Non-pigmented ciliary epithelial cell (primary cell): ENCODE measurements at places on chromosomes 7 and 10.

- DNase-seq, result peak; percentile 28
Measured at GRCh38 chr10:20596911-20597310, 300.2 kb downstream of the NEBL start.

- no peak for DNase-seq
Measured at GRCh38 chr10:47042780-47043750, 131.8 kb downstream of the PTPN20 start.

DNA sequence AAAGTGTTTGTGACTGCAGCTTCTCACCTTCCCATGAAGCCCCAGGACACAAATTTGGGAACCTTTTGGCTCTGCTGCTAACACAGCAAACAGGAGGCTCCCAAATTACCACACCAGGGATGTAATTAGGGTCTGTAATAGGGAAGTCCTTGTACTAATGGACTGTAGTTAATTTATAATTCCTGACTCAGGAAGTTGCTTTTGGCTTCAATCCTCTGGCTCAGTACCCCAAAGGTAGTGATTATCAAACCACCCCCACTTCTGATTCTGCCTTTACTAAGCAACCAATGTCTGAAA is 3.8 kb upstream of the MALSU1 start:
- DNase-seq, result no peak

- DNase-seq, result no peak
Measured at GRCh38 chr7:590731-591551, 71.3 kb upstream of the PDGFA start.

DNA sequence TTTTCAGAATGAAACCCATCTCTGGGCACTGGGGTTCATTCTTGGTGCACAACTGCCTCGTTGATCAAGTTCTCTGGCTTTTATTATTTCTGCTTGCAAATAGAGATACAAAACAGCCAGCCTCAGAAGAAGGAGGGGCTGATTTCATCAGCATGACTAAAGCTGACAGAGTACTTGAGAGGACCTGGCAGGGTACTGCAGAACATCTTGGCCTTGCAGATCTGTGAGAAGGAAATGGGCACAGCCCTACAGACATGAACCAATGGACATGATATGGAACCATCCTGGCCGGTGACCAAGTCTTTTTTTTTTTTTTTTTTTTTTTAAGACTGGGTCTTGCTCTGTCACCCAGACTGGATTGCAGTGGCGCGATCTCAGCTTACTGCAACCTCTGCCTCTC is 240.6 kb downstream of the VTI1A start:
- no peak for DNase-seq

- DNase-seq, result no peak
Measured at GRCh38 chr7:131932271-131932670, 375.8 kb upstream of the PODXL start.

- DNase-seq, result no peak
Measured at GRCh38 chr10:71996592-71997371, 32.6 kb downstream of the CHST3 start.

DNA sequence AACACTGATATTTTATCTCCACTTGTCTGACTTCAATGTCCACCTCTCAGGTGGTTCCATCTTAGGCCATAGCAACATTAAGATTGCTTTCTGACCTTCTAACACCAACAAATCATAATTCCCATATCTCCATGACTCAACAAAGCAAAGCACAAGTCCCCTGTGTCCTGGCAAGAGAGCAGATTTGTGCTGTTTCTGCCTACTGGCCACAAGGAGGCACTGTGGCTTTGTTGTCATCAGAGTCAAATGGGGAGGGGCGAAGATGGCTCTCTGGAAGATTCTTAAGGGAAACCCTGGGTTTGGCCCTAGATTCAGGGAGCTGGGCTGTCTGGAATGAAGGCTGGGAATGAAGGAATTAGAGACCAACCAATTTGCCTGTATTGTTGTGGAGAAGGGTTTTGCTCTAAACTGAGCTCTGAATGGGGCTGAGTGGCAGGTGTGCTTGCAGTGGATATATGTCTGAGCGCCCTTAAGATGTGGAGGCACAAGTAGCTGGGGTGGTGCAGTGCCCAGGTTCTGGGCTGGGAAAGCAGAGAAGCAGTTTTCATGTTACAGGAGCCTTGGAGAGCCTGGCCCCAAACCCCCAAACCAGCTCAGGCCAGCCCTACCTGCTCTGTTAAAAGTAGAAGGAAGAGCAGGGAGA is 154.8 kb upstream of the PRSS58 start:
- peak; percentile 50 for DNase-seq

DNA sequence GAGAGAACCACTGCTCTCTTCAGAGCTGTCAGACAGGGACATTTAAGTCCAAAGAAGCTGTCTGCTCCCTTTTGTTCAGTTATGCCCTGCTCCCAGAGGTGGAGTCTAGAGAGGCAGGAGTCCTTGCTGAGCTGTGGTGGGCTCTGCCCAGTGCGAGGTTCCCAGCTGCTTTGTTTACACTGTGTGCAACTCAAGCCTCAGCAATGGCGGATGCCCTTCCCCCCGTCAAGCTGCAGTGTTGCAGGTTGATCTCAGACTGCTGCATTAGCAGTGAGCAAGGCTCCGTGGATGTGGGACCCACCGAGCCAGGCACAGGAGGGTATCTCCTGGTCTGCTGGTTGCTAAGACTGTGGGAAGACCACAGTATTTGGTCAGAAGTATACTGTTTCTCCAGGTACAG is 438.9 kb downstream of the ARL4A start:
- DNase-seq, result no peak

GRCh38 chr7:126856691-126857291 is 395.9 kb downstream of the GRM8 start:
- DNase-seq, result no peak

- DNase-seq, result no peak
Measured at GRCh38 chr10:118851062-118852035, 96.6 kb upstream of the CACUL1 start.

DNA sequence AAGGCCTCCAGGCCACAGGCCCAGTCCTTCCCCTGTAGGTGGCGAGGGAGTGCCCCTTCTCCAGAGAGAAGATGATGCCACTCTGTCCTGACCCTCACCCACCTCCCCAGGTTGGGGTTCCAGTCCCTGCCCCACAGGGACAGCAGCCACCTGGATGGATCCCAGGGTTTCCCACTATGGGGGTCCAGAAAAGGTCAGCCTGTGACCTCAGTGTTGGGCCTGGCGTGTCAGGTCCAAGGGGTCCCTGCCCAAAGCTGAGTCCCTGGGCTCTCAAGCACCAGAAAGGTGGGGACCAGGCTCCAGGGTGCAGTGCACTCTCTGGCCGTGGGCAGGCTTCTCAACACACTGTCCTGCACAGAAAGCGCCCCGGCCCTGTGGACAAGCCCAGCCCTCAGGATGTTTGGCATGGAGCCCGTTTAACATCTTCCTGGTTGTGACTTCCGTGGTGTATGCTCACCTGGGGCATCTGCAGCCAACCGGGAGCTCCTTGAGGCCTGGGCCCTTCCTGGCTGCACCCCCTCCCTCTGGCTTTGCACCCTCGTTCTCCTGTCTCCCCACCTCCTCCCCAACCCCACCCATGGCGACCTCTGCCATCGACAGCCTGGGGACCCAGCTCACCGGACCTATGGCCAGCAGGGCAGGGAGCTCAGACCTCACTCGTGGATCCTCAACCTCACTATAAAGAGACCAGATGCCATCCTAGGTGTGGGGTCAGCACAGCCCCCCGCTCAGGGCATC is 58.3 kb upstream of the PPP2R2D start:
- DNase-seq, result no peak

GRCh38 chr7:45000093-45001032 is at the start of gene CCM2:
Gene CCM2, plus strand, starts transcription at chr7:45000201. Its CDS starts 133 bp downstream, at chr7:45000334.
- no peak for DNase-seq

GRCh38 chr7:100022621-100023020 is 7.2 kb downstream of the ZKSCAN1 start:
- no peak for DNase-seq

- no peak for DNase-seq
Measured at GRCh38 chr7:81002421-81002820, 83.6 kb upstream of the SEMA3C start.

GRCh38 chr7:138008588-138009349 is 6.9 kb upstream of the CREB3L2 start:
- DNase-seq, result no peak
